ENCODE measurements at places on chromosomes 5 and 9. TPM values are rescaled to one million over a fixed set of nuclear protein-coding genes. Genes with fewer than 3 reads are reported as not detected.

IRF1 gene
- total RNA-seq: 21.4 TPM

PLPPR1 gene
- total RNA-seq: not detected

TMEM215 gene
- not detected for total RNA-seq

KIF2A gene
- 14.8 TPM for total RNA-seq

OTULINL gene
- 4.9 TPM for total RNA-seq

NRARP gene
- 11.5 TPM for total RNA-seq

SOHLH1 gene
- not detected for total RNA-seq

GNA14 gene
- total RNA-seq: 4.2 TPM

ENTREP1 gene
- 12.0 TPM for total RNA-seq

HOMER1 gene
- 25.6 TPM for total RNA-seq

ANKRD20A1 gene
- total RNA-seq: 1.8 TPM

STRBP gene
- total RNA-seq: 16.7 TPM

COMMD10 gene
- total RNA-seq: 28.7 TPM

EDIL3 gene
- total RNA-seq: 7.5 TPM

SPINK6 gene
- total RNA-seq: not detected

COL5A1 gene
- total RNA-seq: 29.8 TPM

WDR38 gene
- total RNA-seq: not detected

BTNL3 gene
- 0.13 TPM for total RNA-seq

SYK gene
- total RNA-seq: 5.6 TPM

PCDHB5 gene
- total RNA-seq: 2.7 TPM

LRRC19 gene
- total RNA-seq: not detected

CARTPT gene
- not detected for total RNA-seq

CYSRT1 gene
- total RNA-seq: not detected

PDZD2 gene
- total RNA-seq: 77.3 TPM

NFIB gene
- total RNA-seq: 110 TPM

FBLL1 gene
- 0.21 TPM for total RNA-seq

LCP2 gene
- total RNA-seq: 10.6 TPM

FAM78A gene
- 50.4 TPM for total RNA-seq

CRAT gene
- total RNA-seq: 61.1 TPM

C1QTNF2 gene
- total RNA-seq: 1.2 TPM

INSL4 gene
- total RNA-seq: not detected

ADAMTS12 gene
- 3.8 TPM for total RNA-seq

IQGAP2 gene
- total RNA-seq: 6.9 TPM

ZBED3 gene
- 10.0 TPM for total RNA-seq

SLC36A3 gene
- not detected for total RNA-seq

PCA3 gene
- total RNA-seq: not detected

C9orf153 gene
- total RNA-seq: 0.41 TPM

CTNND2 gene
- total RNA-seq: 4.8 TPM

PDCD1LG2 gene
- total RNA-seq: 3.3 TPM

DDX46 gene
- total RNA-seq: 33.1 TPM

TNFSF8 gene
- total RNA-seq: 1.2 TPM

GRM6 gene
- not detected for total RNA-seq

POU5F2 gene
- total RNA-seq: 0.35 TPM

OR1K1 gene
- total RNA-seq: not detected

SLC36A2 gene
- total RNA-seq: 0.29 TPM

ASS1 gene
- total RNA-seq: 88.1 TPM

AQP7 gene
- total RNA-seq: 123 TPM

ZNF658 gene
- total RNA-seq: 10.7 TPM

PITX1 gene
- total RNA-seq: not detected

IL9 gene
- not detected for total RNA-seq
